ENCODE measurements at places on chromosomes 2 and 18.
A peak's percentile ranks its signal among the peaks of the same experiment; 100 is the strongest.

DNA sequence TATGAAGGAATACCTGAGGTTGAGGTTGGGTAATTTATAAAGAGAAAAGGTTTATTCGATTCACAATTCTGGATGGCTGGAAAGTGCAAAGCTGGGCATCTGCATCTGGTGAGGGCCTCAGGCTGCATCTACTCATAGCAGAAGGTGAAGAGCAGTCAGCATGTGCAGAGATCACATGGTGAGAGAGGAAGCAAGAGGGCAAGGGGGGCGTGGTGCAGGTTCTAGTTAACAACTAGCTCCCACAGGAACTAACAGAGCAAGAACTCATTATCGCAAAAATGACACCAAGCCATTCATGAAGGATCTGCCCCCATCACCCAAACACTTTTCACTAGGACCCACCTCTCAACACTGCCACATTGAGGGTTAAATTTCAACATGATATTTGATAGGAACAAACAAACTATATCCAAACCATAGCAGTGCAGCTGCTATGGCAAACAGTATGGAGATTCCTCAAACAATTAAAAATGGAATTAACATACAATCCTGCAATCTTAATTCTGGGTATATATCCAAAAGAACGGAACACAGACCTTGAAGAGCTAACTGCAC, 72.8 kb upstream of the LDLRAD4 start:
- no peak for DNase-seq

DNA sequence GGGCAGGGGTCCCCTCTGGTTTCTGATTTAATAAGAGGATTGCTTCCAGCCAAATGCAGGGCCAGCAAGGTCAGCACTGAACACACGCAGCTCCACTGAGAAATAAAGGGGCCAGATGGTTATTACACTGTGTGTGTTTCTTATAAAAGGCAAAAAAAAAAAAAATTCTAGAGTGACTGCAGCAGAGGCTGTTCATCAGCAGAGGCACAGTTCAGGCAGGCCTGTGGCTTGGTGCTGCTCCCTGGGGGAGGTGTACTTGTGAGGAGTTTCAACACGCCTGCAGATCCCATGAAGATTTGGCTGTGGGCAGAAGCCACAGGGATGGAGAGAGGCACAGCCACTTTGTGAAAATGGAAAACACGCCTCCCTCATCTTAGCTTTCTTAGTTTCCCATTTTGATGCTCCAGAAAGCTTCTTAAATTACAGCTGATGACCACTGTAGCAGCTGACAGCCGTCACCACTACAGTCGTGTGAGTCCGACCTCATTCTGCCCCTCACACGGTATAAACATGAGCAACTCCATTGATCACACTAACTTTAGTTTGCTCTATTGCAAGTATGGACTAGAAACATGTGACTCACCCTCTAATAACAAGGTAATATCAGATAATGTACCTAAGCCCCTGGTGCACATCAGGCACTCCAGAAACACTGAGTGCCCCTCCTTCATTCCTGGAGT, 726.5 kb upstream of the RAB6C start:
- DNase-seq, result no peak

- DNase-seq, result no peak
Observed at GRCh38 chr2:214255046-214255445, 155.8 kb upstream of the VWC2L start.

DNA sequence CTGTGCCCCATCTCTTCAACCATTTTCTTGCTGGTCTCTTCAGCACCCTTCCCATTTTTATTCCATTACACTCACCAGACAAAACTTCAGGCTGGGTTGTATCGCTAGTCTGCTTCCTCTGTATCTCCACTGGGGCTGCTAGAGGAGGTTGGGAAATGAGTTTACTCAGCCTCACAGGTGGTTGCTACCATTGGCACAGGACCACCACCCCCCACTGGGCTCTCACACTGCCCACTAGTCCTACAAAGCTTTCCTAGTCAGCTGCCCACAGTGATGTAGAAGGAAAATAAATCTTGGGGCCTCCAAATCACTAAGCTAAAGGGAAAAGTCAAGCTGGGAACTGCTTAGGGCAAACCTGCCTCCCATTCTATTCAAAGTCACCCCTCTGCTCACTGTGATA, 12.3 kb upstream of the IL1B start:
- no peak for DNase-seq

DNA sequence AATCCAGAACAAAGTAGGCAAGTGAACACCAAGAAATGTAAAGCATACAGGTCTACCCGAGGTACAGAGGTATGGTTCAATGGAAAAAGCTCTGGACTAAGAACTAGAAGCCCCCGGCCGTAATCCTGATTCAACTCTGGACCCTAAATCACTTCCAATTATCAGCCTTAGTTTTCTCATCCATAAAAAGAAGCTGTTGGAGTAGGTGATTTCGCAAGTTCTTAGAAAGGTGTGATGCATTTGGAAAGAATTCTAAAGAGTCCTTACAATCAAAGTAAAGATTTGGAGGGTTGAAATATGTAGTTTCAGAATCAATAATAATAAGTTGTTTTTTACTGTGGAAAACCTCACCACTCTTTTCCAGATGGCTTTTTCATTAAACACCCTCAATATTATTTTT, 622.1 kb upstream of the ID2 start:
- DNase-seq, result no peak

DNA sequence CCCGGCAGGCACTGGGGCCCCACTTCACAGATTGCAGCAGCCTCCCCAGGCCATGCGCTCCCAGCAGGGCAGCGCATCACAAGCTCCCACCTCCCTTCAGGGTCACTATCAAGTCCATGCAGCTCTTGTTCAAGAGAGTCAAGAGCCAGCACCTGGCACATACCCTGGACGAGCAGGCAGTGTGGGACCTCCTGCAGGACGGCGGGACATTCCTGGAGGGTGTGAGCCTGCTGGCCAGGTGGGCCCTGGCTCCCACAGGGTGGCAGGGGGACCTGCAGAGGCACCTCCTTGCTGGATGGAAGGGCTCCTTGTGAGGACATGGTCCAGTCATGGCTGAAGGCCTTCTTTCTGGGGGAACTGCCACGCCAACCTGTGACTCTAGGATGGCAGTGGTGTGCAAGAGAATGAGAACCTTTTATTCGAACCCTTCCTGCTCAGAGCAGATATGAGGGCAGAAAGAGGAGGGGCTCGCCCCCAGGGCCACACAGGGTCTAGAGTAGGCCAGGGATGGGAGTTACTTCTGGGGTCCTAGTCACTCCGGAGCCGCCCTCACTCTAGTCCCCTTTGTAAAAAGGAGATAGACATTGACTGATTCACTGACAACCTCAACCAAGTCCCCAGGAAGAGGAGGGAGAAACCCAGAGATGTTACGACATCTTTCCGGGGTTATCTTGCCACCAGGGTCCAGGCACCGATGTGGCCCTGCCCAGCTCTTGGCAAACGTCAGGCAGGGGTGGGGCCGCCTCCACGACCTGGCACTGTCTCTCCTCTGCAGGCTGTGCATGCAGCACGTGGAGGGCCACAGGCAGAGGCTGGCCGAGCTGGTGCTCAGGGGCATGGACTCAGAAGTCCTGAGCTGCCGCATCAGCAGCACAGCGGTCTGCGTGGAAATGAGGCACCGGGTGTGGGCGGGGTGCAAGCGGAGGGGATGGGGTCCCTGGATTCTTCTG, 31.3 kb downstream of the HJURP start:
- no peak for DNase-seq

- DNase-seq, result no peak
Observed at GRCh38 chr2:105521176-105521575, 122.3 kb upstream of the FHL2 start.

- no peak for DNase-seq
Observed at GRCh38 chr2:19247186-19247585, 111.2 kb downstream of the OSR1 start.

DNA sequence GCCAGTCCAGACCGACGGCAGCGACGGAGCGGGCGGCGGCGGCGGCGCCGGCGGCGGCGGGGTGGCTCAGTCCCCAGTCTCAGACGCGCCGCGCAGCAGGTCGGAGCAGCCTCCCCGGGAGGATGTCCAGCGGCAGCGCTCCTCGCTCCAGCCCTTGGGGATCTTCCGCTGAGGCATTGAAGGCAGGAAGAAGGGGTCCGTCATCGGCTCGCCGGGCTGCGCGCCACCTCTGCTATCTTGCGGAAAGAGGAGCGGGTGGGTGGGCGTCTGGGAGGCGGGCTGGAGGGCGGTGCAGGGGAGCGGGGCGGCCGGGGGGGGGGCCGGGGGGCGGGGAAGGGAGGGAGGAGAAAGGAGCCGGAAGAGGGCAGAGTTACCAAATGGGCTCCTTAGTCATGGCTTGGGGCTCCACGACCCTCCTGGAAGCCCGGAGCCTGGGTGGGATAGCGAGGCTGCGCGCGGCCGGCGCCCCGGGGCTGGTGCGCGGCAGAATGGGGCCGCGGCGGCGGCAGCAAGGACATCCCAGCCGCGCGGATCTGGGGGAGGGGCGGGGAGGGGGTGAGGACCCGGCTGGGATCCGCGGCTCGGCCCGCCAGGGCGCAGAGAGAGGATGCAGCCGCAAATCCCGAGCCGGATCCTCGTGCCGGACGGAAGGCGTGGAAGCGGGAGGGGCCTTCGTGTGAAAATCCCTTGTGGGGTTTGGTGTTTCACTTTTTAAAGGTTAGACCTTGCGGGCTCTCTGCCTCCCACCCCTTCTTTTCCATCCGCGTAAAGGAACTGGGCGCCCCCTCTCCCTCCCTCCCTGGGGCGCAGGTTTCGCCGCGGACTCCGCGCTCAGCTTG, at the start of gene NETO1:
Gene NETO1 (minus strand): TSS at position 242 of the 839 bp plus-strand sequence. CDS start 696 bp downstream, outside the sequence.
- DNase-seq, result no peak

DNA sequence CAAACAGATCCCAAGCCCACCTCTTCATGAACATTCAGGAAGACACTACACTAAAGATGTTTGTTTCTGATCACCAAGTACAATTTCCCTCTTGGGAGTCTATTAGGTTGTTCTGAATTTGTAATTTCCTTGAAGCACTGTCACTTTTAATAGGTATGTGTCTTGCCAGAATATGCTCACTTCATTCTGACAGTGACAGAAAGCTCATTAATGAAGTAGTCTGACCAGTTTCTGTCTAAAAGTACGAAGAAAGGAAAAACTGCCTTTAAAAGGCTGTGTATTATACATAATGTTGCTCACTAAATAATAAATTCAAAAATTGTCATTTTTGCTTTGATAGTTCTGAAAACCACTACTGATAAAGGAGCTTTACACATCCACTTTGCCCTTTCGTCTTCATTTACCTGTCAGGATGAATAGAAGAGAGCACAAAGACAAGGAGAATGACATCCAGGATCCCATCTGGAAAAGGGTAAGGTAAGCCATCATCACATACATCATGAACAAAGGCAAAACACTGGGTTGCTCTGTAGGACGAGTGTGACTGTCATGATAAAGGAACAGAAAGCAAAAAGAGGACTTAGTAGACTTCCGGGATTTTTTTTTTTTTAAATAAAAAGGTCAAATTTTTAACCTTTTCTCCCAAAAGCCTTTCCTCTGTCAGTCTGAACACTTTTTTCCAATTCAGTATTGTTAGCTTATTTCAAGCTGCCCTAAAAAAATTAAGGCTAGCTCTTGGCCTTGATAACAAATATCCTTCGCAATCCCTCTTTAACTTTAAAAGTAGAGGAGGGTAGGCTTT, 103.4 kb downstream of the METTL8 start:
- DNase-seq, result no peak

DNA sequence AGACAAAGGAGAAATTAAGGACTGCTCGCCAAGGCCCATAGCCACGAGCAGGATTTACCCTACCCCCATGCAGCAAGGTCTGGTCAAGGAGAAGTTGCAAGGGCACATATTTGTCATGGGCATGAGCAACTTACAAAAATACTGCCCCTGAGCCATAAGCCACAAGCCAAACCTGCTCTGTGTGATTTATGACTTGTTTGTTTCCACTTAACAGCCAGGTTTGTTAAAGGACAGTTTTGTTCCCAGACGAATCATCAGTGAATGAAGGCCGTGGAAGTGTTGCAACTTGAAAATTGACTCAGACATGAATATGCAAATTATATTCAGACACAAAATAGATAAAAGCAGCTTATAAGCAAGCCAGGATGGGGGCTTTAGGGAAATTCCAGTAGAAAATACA, 31.3 kb upstream of the EVA1A start:
- DNase-seq, result no peak

GRCh38 chr2:43224571-43225092, 1.8 kb downstream of the ZFP36L2 start:
- peak; percentile 33 for DNase-seq

DNA sequence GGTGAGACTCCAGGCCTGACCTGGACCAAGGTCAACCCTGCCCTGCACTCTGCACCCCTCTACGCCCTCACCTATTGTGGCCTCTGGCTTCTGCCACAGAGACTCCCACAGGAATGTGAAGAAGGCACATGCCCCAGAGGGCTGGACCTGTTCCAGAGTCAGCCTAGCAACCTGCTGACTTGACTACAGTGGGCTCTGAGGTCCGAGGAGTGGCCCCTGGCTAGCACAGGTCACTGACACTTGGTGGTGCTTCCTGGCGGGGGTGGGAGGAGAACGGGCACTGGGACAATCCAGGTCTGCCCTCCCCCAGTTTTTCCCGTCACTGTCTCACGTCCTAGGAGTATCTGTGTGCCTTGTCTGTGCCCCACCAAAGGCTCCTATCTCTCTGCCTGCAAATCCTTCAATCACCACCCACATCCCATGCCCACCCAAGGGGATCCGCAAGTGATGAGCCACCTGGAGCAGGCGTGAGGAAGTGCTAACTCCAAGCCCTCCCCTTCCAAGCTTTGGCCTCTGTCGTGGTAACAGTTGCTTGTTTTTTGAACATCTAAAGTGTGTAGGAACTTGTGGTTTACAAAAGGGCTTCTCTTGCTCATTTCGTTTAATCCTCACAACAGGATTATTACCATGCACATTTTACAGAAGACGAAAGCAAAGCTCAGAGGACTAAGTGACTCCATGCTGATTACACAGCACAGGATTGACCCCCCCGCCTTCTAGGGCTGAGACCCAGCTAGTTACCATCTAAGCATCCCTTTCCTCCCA, 86.2 kb downstream of the MCFD2 start:
- no peak for DNase-seq

- DNase-seq, result no peak
Observed at GRCh38 chr18:24212939-24213338, 74.1 kb downstream of the CABYR start.

GRCh38 chr2:104944495-104944894, 90.6 kb downstream of the POU3F3 start:
- DNase-seq, result no peak

DNA sequence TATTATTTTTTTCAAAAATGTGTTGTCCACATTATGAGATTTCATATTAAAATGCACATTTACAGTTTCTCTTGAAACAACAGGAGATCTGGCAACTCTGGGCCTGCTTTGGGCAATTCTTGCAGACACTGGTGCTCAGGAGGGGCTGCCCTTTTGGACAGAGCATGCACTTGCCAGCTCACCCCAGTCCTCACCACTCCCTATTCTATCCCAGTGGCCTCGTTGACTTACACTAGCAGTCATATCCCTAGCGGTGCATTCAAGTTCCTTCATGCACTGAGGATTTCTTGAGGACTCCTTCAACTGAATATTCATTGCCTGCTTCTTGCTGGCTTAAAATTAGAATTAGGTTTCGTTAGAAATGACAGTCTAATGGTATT, 87.9 kb upstream of the FHL2 start:
- DNase-seq, result no peak

DNA sequence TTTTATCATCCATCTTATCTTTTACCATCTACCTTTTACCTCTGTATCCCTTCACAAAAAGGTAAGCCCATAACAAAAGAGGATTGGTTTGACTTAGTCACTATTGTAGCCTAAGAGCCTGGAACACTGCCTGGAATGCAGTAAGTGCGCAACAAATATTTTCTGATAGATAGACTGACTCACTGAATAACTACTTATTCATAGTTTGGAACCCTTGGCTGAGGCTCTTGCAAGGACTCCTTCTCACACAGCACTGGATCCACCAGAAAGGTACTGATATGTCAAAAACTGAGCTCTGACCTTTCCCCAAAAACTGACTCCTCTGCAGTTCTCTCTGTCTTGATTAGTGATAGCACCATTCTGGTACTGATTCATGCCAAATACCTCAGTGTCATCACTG, 426.7 kb downstream of the SETBP1 start:
- no peak for DNase-seq
